Caco-2 (cell line): ENCODE measurements at places on chromosomes 4 and X.
A peak's percentile ranks its signal among the peaks of the same experiment; 100 is the strongest.

DNA sequence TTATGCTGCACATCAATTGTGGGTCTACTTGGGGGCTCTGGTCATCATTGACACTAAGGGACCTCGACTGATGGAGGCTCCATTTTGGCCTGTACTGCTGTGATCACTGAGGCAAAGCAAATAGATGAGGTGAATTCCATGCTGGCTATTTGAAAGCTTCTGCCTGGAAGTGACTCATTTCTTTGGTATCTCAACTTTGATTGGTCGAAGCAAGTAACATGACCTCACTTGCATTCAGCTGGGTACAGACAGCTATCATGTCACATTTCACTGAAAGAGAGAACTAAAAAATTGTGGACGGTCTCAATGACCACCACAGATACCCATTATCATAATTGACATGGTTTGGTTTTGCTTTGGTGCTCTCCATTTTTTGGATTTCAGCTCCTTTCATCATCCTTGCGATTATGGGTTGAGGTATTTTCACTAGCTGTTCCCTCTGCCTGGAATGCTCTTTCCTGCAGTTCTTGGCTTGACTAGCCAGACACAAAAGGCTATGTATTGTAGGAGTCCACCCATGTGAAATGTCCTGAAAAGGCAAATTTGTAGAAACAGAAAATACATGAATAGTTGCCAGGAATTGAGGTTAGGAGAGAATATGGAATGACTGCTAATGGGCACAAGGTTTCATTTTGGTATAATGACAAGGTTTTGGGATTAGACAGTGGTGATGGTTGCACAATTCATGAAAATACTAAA lies 369.2 kb upstream of the LCORL start:
- H3K4me1 ChIP-seq = no peaks in the 10 kb centered on the region; the same call in 1 of the 2 replicates
- H3K36me3 ChIP-seq = no peaks in the 10 kb centered on the region
- no peak overlapping the region for H3K4me3 ChIP-seq
- DNase-seq = no peak

GRCh38 chr4:7052923-7053715 lies 9.9 kb downstream of the TADA2B start:
- H3K4me1 ChIP-seq = no peaks in the 10 kb centered on the region
- DNase-seq = no peak
- H3K27me3 ChIP-seq = no peaks in the 10 kb centered on the region

DNA sequence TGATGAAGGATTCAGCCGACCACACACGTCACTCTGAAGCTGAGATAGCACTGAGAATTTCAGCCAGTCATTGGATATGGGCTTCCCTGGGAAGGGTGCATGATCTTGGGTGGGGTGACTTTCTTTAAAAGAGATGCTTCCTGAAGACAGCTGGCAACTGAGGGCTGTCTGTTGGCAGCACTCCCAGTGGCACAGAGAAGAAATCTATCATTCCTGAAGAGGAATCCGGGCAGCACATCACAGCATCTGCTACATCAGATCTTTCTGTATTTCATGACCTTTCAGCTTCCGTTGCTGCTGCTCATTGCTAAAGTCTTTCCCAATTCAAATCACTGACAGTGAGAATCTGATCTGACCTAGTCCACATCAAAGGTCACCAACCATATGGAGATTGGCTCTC lies 193.8 kb upstream of the RBPJ start:
- no peaks in the 10 kb centered on the region for H3K27me3 ChIP-seq
- no peaks in the 10 kb centered on the region for H3K36me3 ChIP-seq
- no peaks in the 10 kb centered on the region; the same call in 1 of the 2 replicates for H3K4me1 ChIP-seq
- no peak for DNase-seq
- no peak overlapping the region for H3K4me3 ChIP-seq
- no peak overlapping the region for H3K27ac ChIP-seq

DNA sequence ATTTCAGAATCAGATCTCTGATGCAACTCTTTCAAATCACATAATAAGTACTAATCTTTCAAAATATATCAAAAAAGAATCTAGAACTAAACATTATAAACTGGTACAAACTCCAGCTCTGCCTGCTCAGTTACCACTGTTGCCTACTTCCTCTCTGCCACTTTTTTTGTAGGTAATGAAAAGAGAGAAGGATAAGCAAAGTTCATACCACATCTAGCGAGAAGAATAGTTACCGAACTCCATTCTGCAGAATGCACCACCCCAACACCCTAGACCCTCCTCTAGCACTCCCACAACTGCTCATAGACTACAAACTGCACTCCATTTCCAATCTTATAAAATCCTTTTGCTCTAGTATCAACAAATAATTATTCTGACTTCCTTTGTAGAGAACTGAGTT lies 19.7 kb upstream of the LRBA start:
- no peak for DNase-seq
- H3K4me1 ChIP-seq = 0 out of 2 replicates have a peak, but pooled peaks cover 3% of the 10 kb centered on the region
- H3K27ac ChIP-seq = peak overlapping the region; percentile 51
- H3K4me3 ChIP-seq = no peak overlapping the region

GRCh38 chr4:10403633-10404445 lies 53.4 kb downstream of the ZNF518B start:
- no peak overlapping the region for H3K4me3 ChIP-seq
- no peaks in the 10 kb centered on the region for H3K36me3 ChIP-seq
- no peaks in the 10 kb centered on the region; the same call in 1 of the 2 replicates for H3K4me1 ChIP-seq
- DNase-seq = peak; percentile 52

DNA sequence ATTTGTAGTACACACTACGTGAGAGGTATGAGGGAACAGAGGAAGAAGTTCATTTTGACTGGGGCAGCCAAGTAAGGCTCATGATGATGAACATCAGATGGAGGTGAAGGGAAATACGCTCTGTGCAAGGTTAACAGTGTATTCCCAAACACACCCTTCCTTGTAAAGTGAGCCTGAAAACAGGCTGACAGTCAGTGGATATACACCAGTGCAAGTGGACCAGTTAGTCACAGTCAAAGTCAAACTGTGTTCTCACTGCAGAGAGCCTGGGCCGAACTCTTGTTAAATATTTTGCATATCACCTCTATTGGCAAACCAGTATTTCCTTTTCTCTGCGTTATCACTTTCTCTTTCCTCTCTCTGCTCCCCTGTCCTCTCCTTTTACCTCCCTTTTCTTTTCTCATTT lies 23.4 kb upstream of the RHOH start:
- H3K4me1 ChIP-seq = no peaks in the 10 kb centered on the region
- H3K27ac ChIP-seq = no peak overlapping the region
- DNase-seq = no peak
- H3K36me3 ChIP-seq = no peaks in the 10 kb centered on the region
- H3K4me3 ChIP-seq = no peak overlapping the region

DNA sequence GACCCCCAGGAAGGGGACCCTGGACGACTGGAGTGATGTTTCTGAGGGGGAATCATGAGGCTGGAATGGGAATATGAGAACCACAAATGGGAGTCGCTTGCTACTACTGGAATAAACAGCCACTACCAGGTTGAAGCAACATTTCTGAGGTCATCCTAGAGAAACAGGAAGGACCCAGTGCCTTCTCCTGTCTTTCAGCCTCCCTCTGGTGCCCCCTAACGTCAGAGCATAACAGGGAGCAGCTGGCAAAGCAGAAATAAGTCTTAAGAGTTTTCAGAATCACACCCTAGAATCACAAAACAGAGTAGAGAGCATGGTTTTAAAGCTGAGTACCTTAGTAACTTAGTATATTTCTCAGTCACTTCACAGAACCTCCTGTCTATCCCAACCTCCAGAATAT lies 347.8 kb upstream of the PITX2 start:
- H3K27me3 ChIP-seq = no peaks in the 10 kb centered on the region
- H3K27ac ChIP-seq = no peak overlapping the region
- no peaks in the 10 kb centered on the region for H3K36me3 ChIP-seq
- H3K4me3 ChIP-seq = no peak overlapping the region
- DNase-seq = peak; percentile 85

- peaks cover 13% of the 10 kb centered on the region; the same call in 1 of the 2 replicates for H3K4me1 ChIP-seq
- H3K27ac ChIP-seq = peak overlapping the region; percentile 23
- H3K4me3 ChIP-seq = no peak overlapping the region
- H3K27me3 ChIP-seq = no peaks in the 10 kb centered on the region
- H3K36me3 ChIP-seq = no peaks in the 10 kb centered on the region
Measured at GRCh38 chr4:159006202-159006601, 96.7 kb upstream of the RAPGEF2 start.

DNA sequence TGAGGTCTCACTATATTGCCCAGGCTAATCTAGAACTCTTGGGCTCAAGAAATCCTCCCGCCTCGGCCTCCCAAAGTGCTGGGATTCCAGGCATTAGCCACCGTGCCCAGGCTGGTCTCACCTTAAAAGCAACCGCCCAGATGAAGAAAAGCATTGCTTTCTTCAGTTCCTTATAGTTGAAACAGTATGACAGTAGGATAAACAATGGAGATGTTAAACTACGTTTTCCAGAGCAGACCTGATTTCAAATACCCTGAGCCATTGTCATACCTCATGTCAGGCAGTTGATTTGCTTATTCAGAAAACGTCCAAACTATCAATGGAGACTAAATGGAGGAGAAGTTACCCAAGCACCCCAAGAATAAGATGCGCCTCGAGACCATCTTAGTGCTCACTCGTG lies 26.3 kb upstream of the TMEM131L start:
- H3K27ac ChIP-seq = no peak overlapping the region
- H3K27me3 ChIP-seq = no peaks in the 10 kb centered on the region
- no peaks in the 10 kb centered on the region for H3K4me1 ChIP-seq
- DNase-seq = no peak

DNA sequence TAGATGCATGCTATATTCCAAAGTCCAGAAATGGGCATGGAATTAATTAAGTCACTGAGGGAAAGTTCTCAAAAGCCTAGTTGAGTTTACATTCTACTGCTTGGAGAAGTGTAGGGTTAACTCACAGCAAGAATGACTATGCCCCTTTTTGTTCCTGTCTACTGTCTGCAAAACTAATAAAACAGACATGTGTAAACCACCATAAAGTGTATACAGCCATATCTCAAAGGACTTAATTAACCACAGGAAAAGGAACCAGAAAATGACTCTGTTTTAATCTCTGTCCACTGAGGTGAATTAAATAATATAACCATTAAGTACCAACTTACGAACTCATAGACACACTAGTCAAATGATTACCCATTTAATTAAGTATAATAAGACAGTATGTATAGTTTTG lies 84.9 kb downstream of the PRDM5 start:
- H3K36me3 ChIP-seq = no peaks in the 10 kb centered on the region
- no peaks in the 10 kb centered on the region for H3K4me1 ChIP-seq
- no peaks in the 10 kb centered on the region for H3K27me3 ChIP-seq
- no peak overlapping the region for H3K27ac ChIP-seq
- no peak overlapping the region for H3K4me3 ChIP-seq

- no peak overlapping the region for H3K27ac ChIP-seq
- H3K27me3 ChIP-seq = no peaks in the 10 kb centered on the region; the same call in 1 of the 2 replicates
- no peaks in the 10 kb centered on the region for H3K36me3 ChIP-seq
- H3K4me1 ChIP-seq = no peaks in the 10 kb centered on the region
Measured at GRCh38 chr4:187075514-187075913, 351.9 kb upstream of the FAT1 start.

- DNase-seq = no peak
- no peaks in the 10 kb centered on the region for H3K36me3 ChIP-seq
- no peaks in the 10 kb centered on the region for H3K27me3 ChIP-seq
Measured at GRCh38 chr4:92265021-92265420, 38.7 kb upstream of the GRID2 start.

DNA sequence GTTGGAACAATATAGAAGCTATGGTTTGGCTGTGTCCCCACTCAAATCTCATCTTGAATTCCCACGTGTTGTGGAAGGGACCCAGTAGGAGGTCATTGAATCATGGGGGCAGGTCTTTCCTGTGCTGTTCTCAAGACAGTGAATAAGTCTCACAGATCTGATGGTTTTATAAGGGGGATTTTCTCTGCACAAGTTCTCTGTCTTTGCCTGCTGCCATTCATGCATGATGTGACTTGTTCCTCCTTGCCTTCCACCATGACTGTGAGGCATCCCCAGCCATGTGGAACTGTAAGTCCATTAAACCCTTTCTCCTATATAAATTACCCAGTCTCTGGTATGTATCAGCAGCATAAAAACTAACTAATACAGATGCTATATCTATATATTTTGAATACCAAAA lies 135.2 kb upstream of the EDNRA start:
- H3K27me3 ChIP-seq = no peaks in the 10 kb centered on the region
- no peaks in the 10 kb centered on the region for H3K4me1 ChIP-seq
- no peak overlapping the region for H3K27ac ChIP-seq
- no peaks in the 10 kb centered on the region for H3K36me3 ChIP-seq
